ENCODE measurements at places on chromosomes 7 and 10.

- DNase-seq, result no peak
Observed at GRCh38 chr7:42161719-42162118, 75.3 kb downstream of the GLI3 start.

- DNase-seq, result no peak
Observed at GRCh38 chr7:133646472-133647315, 393.8 kb downstream of the EXOC4 start.

- no peak for DNase-seq
Observed at GRCh38 chr7:148914208-148914777, 30.2 kb upstream of the EZH2 start.

DNA sequence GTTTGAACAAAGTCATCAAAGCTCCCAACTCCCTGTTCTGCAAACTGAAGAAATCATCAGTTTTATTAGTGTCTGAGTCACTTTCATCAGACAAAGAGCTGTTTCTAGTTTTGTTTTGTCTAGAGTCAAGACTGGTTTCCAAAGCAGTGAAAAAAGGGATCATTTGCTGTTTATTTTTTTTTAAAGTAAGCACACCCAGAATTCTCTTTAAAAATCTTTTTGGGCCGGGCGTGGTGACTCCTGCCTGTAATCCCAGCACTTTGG, 972.0 kb upstream of the CELF2 start:
- no peak for DNase-seq

- no peak for DNase-seq
Observed at GRCh38 chr10:17238445-17239291, 10.6 kb downstream of the VIM start.

GRCh38 chr10:22111705-22112104, 106.1 kb downstream of the EBLN1 start:
- no peak for DNase-seq

GRCh38 chr10:104622175-104622574, 18.9 kb upstream of the SORCS3 start:
- DNase-seq, result no peak

DNA sequence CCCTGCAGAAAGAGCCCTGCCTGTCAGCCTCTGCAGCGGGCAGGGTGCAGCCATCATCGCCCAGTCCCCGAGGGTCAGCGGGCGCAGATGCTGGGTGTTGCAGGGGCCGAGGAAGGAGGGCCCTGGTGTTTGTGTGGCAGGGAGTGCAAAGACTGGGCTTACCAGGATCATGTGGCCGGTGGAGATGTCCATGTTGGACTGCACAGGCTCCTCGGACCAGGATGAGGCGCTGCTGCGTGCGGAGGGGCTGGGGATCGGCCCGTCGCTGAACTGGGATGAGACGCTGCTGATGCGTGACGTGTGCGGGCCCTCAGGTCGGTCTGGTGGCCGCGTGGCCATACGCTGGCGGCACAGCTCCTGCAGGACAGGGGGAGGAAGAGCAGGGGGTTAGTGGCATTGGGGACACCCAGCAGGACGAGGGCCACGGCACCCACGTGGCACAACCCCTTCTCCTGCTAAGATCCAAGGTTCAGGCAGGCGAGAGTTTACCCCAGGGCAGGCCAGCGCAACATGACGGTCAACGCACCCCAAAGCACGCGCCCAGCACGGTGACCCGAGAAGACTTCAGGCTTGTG, 319.5 kb downstream of the DNAJB6 start:
- peak; percentile 86 for DNase-seq

GRCh38 chr10:5891009-5891408, 966 bp downstream of the FBH1 start:
- DNase-seq, result no peak

GRCh38 chr7:37040330-37040729, 316.0 kb upstream of the AOAH start:
- no peak for DNase-seq
